ENCODE measurements at places on chromosomes 5 and 9.

GRCh38 chr5:177447611-177448243, 1.1 kb downstream of the PRR7 start:
- peak; percentile 93 for DNase-seq

- peak; percentile 47 for DNase-seq
Observed at GRCh38 chr5:145847499-145848497, 12.7 kb upstream of the PRELID2 start.

DNA sequence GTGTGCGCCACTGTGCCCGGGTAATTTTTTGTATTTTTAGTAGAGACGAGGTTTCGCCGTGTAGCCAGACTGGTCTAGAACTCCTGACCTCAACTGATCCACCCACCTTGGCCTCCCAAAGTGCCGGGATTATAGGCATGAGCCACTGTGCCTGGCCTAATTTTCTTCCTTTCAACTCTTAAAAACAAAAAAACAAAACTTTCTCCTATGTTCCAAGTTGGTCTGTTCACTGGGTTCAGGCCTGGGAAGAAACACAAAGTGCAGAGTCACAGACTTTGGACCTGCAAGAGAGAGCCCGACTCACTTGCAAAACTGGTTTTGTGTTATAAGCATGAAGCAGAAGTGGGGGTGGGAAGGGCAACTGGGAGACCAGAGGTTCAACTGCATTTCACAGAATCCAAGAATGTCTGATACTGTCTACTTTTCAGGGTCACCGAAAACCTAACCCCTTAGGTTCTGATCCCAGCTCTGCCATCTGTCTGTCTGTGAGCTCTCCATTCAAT, 5.2 kb upstream of the HDHD3 start:
- DNase-seq, result no peak

DNA sequence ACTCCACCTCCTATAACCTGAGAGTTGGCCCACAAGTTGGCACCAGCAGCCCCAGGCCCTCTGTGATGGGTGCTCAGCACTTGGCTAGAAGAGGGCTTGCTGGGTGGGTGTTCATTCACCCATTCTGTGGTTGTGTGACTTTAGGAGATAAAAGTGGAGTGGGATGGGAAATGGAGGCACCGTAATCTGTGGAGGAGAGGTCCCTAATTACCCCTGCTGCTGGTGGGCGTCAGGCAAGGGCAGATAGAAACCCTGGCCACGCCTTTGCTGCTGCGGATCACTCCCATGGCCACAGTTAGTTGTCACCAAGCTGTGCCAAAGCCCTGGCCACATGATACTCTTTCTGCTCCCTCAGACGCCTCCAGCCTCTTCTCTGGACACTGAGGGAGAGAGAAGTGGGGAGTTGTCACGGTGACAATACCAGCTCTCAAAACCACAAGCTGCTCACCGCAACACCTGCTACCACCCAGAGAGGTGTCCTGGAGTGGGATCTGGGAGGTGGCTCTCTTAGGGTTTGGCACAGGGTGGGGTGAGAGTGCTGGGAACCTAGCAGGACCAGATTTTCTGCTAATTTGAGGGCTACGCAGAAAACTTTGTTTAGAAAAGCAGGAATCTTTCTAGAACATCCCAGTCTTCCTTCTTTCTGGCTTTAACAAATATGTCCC, 12.0 kb upstream of the NEUROG1 start:
- DNase-seq, result no peak

- DNase-seq, result peak; percentile 74
Observed at GRCh38 chr5:39783756-39784421, 359.1 kb upstream of the DAB2 start.

DNA sequence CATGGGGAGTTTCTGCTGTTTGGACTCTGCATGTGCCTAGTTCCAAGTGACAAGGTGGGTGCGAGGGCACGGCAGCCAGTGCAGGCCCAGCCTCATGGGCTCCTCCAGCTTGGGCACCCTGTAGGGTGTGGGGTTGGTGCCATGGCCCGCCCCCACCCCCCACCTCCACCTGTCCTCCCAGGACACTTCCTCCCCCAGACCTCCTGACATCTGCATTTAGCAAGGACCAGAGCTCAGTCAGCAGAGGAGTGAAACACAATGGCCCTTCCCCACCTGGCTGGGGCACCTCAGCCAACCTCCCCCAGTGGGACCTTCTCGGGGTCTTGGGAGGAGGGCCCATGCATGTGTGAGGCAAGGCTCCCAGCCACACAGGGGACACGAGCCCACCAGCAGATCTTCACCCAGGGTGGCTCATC, 1.9 kb upstream of the NKD2 start:
- DNase-seq, result no peak

GRCh38 chr9:133273819-133274218, 1.2 kb downstream of the ABO start:
- no peak for DNase-seq

- peak; percentile 20 for DNase-seq
Observed at GRCh38 chr5:97877588-97877987, 694.5 kb upstream of the RIOK2 start.

GRCh38 chr5:17373406-17373805, 124.6 kb upstream of the TAF11L2 start:
- DNase-seq, result no peak
